Posterior vena cava (tissue), 2 donors: ENCODE measurements at places on chromosomes 12 and 14. TPM values are rescaled to one million over a fixed set of nuclear protein-coding genes. Genes with fewer than 3 reads are reported as not detected.

Gene CLEC2A
- not detected for total RNA-seq

Gene GNPNAT1
- total RNA-seq = 18.3 TPM

Gene SIX6
- not detected for total RNA-seq

Gene WNT1
- not detected for total RNA-seq

Gene HNF1A
- total RNA-seq = not detected

Gene SUOX
- total RNA-seq = 15.0 TPM

Gene KRT83
- total RNA-seq = not detected

Gene ZDHHC22
- not detected for total RNA-seq

Gene FBXO33
- total RNA-seq = 7.8 TPM

Gene CEBPE
- 0.19 TPM for total RNA-seq

Gene PRKD1
- total RNA-seq = 44.2 TPM

Gene PLD4
- not detected for total RNA-seq

Gene B4GALNT1
- total RNA-seq = 6.0 TPM

Gene MORN3
- total RNA-seq = 0.32 TPM

Gene RERGL
- 3.4 TPM for total RNA-seq

Gene NUP107
- total RNA-seq = 33.8 TPM
